ENCODE measurements at places on chromosomes 6 and 20.

GRCh38 chr20:50133041-50133440 lies 20.1 kb upstream of the UBE2V1 start:
- DNase-seq: no peak

DNA sequence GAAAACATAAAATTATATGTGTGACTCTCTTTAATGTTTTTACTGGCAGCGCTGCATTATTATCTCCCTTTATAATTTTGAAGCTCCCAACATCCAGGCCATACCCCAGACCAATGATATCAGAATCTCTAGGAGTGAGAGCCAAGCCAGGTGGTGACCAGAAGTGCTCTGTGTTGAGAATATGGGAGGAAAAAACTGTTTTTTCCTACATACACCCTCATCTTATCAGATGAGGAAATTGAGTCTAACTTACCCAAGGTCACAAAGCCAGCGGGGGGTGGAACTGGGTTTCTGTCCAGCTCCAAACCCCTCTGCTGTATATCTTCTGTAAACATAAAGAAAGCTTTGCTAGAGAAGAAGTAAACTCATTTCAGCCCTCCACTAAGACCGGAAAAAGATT lies 42.5 kb downstream of the LY86 start:
- no peak for DNase-seq

DNA sequence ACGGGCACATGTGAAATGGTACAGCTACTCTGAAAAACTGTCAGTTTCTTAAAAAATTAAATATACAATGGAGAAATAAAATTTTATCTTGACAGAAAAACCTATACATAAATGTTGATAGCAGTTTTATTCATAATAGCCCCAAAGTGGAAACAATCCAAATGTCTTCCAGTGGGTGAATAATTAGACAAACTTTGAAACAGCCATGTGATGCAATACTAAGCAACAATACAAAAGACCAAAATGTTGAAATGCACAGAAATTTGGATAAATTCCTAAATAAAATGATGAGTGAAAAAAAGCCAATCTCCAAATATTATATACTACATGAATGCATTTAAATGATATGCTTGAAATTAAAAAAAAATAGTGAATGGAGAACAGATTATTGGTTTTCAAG lies 523.1 kb downstream of the HTR1B start:
- no peak for DNase-seq

- no peak for DNase-seq
These were observed 59.6 kb downstream of the ANKRD60 start for GRCh38 chr20:58168843-58169242.

DNA sequence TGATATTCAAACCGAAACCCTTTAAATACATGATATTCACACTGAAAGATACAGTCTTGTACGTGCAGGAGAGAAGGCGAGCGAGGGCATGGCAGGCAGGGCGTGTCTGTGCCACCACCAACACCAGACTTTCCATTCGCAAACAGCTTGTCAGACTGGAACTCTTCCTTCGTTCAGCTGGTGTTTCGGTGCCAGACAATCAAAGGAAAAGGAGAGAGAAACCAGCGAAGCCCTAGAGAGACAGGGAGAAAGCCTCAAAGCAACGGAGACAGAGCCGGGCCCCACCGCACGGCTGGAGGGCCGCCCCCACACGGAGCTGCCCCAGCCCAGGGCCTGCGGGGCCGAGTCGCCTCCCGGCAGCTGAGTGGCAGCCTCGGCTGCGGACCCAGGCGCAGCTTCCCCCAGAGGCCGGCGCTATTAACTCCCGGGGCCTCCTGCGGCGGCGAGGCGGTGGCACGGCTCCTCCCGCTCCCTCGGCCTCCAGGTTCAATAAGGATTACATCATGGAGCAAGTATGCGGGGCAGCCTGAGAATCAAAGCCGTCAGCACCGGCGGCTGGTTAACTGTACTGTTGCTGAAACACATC lies 32.1 kb upstream of the NR2E1 start:
- DNase-seq: no peak

DNA sequence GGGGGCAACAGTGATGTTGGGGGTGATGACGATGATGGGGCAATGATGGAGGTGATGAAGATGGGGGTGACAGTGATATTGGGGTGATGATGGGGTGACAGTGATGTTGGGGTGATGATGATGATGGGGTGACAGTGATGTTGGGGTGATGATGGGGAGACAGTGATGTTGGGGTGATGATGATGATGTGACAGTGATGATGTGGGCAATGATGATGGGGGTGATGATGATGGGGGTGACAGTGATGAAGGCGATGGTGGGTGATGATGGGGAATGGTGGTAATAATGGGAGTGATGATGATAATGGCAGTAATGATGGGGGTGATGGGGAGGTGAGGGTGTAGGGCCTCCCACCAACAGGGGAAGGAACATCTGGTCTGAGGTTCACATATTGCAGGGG lies 150.6 kb downstream of the ERMARD start:
- no peak for DNase-seq

DNA sequence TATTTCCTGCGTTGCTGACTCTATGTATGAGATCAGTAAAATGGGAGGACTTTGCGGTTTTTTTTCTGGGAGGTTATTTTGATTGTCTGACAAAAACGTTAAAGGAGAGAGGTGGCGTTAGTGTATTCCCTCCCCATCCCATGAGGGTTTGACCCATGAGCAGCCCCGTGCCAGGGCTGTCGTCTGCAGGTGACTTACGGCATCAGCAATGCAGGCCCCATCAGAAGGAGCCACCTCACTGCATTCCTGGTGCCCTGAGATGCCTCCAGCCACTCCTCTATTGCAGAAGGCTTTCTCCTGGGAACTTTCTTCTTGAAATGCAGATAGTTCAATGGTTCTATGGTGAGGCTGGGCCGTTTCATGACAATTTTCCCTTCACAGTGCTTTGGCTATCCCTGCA lies 149.3 kb downstream of the TTLL2 start:
- no peak for DNase-seq

DNA sequence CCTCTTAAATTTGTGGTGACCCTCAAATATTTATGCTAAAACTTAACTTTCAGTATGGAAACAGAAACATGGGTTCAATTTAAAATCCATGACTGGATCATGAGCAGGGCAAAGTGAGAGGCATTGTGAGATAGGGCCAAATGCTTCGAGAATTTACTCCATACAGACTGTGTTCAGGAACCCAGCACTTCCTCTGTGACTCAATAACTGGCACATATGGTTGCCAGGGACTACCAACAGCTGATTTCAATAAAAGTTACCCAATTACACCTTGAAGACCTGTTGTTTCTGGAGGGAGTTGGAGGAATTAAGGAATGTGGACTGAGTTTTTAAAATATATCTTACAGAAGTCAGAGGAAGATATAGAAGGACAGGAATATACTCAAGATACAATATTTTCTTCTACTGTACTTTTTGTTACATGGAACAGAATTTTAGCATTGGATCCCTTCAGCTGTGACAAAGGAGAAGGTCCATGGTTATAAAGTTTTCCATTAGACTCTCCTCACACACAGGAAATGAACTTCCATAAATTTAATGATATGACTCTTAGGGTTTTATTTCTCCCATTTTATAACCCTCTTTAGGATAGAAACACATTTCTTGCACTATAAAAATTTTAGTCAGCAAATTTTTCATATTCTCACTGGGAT lies 258.5 kb downstream of the KHDC1L start:
- DNase-seq: no peak

DNA sequence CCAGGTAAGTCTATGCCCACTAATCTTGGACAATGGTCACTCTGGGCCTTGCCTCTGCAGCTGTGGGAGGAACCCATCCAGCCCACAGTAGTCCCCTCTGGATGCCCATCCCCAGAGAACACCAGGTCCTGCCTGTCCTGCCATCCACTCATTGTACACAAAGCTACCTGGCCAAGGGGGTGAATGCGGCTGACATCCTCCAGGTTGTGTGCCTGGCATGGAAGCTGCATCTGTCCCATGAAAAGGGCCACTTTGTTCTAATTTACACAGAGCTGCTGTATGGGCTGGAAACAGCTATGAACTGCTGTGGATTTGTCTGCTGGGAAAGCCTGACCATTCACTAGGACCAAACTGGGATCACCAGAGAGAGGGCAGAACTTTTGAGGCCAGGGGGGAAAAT lies 324.8 kb downstream of the LRFN2 start:
- no peak for DNase-seq

DNA sequence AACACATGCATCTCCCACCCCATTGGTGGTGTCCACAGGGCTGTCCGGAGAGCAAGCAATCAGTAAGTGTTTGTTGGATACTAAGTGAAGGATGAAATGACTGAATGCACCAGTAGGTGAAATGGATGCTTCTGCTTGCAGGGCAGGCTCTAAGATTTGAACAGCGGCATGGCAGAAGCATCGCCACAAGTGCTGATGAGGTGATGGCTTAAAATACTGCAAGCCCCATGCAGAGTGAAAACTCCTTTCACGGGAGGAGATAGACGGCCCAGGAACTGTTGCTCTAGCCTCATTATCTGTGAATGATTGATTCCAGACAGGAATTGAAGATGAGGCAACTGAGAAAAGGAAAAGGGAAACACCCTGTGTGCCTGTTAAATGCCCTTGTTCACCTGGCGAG lies 158.9 kb downstream of the LY86 start:
- no peak for DNase-seq

GRCh38 chr6:2270054-2270453 lies 24.6 kb upstream of the GMDS start:
- no peak for DNase-seq

DNA sequence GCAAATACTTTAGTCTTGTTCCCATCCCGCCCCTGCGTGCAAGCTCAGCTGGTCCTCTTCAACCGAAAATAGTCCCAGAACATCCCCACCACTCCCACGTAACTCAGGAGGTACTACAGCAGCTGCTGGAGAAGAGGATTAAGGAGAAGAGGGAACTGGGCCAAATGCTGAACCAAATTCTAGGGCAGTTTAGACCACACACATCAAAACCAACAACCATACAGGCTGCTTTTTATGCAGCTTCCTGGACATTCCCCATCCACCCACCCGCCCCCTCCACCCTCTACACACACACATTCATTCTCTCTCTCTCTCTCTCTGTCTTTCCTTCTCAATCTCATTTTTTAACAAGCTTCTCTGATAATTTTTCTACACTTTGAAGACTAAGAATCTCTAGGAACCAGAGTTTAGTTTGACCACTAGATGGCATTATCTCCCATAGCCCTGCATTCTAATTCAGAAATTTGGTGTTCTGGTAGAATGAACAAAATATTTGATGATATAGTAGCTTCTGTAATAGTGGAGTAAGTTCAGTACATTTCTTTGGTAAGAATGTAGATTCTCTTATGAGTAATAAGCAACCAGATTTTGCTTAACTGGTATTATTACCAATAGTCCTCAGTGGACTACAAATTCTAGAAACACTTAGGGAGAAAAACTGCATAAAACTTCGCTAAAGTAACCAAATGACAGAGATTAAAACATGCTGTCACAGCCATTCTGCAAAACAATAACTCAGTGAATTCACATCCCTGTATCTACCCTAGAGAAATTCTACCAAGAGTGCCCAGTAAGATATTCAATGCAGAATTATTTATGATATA lies 52.1 kb upstream of the BEND6 start:
- peak; percentile 59 for DNase-seq

- no peak for DNase-seq
These were observed 167.1 kb upstream of the FUT9 start for GRCh38 chr6:95848717-95849116.

DNA sequence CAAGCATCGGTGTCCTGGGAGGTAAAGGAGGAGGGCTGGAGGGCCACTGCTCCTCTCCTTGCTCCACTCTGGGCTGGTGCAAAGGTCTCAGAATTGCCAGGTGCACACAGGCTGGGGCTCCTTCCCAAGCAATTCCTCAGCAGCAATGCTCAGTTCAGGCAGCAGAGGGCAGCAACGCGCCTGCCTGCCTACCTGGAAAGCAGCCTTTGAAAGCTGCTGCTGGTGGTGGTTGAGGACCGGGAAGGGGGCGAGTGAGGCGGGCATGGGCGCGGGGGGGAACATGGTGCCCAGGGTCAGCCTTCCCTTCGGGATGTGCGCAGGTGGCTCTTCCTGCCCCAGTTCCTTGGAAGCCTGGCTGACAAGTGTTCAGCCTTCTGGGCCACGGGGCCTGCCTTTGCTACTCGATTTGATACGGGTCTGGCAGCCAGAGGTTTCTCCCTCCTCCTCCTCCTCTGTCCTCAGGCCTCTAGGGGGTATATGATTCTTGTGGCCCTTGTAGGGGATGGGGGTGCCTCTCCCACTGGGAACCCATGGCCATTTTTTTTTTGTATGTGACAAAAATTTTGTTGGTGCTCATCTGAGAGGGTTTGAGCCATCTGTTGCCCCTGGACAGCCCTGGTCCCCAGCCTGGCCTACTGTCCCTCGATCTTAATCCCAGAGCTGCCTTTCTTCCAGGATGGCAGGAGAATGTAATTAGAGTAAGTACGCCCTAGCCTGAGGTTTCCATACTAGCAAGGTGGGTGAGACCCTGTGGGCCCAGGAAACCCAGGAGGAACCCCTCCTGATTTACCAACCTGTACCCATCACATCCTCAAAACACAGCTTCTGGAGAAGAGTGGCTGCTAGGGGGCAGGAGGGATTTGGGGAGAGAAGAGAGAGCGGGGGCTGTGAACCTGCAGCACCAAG lies 20.1 kb downstream of the MRPS18A start:
- peak; percentile 63 for DNase-seq
